ENCODE measurements at places on chromosomes 2 and 18.

- no peak for DNase-seq
Observed at GRCh38 chr2:4662161-4662779, 958.9 kb downstream of the DCDC2C start.

- DNase-seq, result no peak
Observed at GRCh38 chr2:207149249-207150213, 16.2 kb downstream of the KLF7 start.

DNA sequence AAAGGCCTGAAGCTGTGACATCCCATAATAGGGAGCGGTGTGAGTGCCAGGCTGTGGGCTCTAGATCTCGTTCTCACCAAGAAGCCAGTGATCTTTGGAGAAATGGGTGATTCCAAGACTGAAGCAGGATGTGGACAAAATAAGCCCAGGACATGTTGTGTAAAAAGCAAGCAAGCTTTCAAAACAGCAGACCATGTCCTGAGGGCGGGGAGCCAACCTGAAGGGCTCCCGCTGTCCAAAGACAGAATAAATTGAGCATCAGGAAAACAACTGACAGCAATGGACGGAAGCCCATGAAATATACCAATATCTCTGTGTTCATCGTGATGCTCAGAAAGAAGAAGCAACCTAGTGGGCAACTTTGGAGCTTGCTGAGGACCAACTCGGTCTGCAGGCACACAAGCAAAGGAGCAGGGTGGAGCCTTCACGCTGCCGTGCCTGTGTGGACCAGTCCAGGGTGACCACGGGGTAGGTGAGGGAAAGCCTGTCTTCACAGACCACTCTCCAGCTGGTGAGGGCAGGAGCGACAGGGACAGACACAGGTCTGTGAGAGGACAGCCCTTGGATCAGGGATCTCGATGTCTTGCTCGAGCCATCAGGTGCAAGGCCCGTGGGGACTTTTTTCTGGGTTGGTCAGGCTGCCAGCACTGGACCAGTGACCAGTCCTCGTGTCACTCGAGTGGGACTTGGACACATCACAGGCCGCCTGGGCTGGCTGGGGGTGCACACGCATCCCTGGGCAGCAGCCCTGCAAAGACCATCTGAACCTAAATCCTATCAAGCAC lies 21.5 kb downstream of the MTERF4 start:
- no peak for DNase-seq

- DNase-seq, result no peak
Observed at GRCh38 chr2:224551693-224552092, 33.5 kb downstream of the CUL3 start.

GRCh38 chr2:240435948-240436682 lies 652 bp downstream of the GPC1 start:
- DNase-seq, result no peak

- no peak for DNase-seq
Observed at GRCh38 chr18:25678221-25678620, 326.3 kb upstream of the ZNF521 start.

DNA sequence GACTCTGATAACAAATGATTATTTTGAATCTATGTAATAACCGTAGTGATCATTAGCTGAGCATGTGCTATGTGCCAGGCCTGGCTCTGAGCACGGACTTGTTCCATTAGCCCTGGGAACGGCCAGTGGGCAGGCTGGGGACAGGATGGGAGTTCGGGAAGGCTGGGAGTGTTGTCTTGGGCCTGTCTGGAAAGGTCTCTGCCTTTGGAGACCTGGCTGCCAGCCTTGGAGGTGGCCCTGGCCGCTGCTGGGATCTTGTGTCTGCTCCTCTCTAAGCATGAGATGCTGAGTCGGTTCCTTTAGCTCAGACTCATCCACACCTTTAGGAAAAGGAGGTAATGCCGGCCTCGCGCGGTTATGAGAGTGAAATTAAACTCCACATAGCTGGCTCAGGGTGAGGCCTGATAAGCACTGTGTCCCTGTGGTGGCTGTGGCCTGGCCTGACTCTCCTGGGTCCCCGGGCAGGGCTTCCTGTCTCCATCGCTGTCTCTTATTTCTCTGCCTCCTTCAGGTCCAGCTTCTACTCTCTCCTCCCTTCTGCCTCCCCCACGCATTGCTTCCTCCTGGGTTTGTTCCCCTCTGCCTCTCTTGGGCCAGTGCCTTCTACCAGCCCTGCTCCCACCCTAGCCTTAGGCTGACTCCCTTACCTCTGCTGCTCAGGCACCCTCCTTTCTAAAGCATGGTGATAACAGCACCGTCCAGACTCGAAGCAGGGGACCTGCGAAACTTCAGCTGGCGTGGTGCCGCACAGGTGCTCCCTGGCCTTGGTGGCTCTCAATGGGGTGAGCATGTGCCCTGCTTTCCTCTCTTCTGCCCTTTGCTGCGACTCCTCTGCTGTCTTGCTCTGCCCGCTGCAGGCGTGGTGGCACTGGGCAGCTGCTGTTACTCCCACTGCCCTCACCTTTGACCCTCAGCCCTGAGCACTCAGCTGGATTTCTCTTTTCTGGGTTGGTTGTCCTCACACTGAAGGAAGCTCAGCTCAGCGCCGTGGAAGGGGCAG lies 41.8 kb downstream of the NCK2 start:
- DNase-seq, result no peak
